ENCODE measurements at places on chromosomes 11 and 22.

- no peak for DNase-seq
Measured at GRCh38 chr22:48071828-48072227, 1309.4 kb downstream of the TBC1D22A start.

DNA sequence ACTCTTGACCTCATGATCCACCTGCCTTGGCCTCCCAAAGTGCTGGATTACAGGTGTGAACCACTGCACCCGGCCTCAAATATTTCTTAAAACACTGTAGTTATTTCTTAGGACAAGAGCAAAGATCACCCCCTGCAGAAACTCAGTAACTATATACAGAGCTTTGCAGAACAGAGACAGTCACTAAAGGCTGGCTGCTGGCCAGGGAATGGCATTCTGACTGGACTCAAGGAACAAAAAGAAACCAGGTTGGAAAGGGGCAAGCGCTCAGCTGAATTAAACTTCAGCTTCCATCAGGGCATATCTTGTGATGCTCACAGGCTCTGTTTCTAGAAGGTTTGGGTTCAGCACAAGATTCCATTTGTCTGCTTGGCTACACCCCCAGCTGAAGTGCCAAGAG lies 95.8 kb downstream of the ADAMTS15 start:
- DNase-seq, result no peak

GRCh38 chr11:82899957-82900276 lies 313 bp downstream of the PRCP start:
- peak; percentile 12 for DNase-seq

- no peak for DNase-seq
Measured at GRCh38 chr11:31995032-31995431, 95.8 kb upstream of the RCN1 start.

GRCh38 chr11:33296695-33297094 lies 39.5 kb downstream of the HIPK3 start:
- DNase-seq, result no peak

GRCh38 chr11:40797981-40798380 lies 661.5 kb downstream of the LRRC4C start:
- DNase-seq, result no peak

GRCh38 chr11:117315285-117316196 lies 515 bp downstream of the BACE1 start:
- no peak for DNase-seq

- no peak for DNase-seq
Measured at GRCh38 chr11:94588366-94588942, 21.3 kb downstream of the PIWIL4 start.

DNA sequence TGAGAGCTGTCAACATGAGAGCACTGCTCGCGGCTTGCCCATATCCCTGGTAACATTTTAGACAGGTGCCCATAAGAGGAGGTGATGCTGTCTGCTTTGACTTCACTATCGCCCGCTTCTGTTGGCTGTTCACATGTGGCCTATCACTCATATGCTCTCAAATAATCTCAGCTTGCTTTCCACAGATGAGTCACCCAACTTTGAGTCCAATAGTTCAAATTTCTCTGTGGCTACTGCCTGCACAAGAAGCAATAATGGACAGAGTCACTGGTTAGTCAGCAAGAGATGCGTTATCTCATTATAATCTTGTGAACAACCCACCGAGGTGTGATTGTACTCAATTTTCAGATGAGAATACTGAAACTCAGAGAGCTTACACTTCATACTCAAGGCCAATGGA lies 1714.1 kb downstream of the LRRC4C start:
- DNase-seq, result no peak

DNA sequence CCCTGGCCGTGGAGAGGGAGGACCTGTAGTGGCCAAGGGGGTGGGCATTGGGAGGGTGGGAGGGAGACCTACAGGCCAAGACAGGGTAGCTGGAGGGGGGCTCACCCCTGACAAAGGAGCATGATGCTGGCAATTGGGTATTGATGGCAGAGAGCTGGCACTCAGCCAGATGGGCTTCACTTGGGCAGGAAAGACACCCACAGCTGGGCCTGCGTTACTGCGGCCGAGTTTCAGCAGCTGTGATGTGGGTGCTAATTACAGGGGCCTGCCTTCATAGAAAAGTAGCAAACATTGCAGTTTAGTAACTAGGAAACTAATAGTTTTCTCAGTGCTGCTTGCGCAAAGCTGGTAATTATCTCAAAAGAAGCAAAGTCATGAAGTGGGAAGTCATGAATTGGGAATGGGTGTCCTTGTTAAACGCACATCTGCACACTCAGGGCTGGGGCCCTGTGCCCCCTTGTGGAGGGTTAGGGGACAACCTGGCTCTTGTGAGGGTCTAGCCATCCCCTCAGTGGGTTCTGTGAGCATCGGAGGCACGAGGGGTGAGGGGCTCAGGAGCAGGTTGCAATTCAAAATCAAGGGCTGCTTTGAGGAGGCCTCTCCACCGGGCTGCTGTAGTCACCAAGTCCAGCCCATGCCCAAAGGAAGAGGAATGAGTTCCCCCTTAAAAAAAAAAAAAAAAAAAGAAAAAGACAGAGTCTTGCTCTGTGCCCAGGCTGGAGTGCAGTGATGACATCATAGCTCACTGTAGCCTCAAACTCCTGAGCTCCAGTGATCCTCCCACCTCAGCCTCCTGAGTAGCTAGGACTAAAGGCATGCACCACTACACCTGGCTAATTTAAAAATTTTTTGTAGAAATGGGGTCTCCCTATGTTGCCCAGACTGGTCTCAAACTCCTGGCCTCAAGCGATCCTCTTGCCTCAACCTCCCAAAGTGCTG lies 24.4 kb upstream of the TXNRD2 start:
- DNase-seq, result peak; percentile 58

GRCh38 chr11:112651386-112651785 lies 309.8 kb upstream of the NCAM1 start:
- no peak for DNase-seq

- DNase-seq, result no peak
Measured at GRCh38 chr11:20600020-20600346, 575 bp downstream of the SLC6A5 start.

DNA sequence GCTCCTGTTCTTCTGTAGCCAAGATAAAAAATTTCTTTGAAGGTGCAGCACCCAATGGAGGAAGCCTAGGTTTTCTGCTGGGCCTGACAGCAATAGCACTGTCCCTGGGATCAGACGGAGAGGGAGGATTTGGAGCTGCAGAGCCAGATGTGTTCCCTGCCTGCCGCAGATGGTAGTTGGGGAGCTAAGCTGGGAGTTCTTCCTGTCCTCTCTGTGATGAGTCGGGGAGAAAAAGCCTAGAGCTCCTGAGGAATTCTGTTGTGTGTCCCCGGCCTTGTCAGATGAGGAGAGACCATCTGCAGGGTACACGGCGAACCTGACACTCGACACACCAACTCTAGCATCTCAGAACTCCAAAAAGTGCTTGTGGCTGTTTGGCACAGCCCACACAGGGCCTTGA lies 103.8 kb upstream of the CRYBB3 start:
- DNase-seq, result no peak

DNA sequence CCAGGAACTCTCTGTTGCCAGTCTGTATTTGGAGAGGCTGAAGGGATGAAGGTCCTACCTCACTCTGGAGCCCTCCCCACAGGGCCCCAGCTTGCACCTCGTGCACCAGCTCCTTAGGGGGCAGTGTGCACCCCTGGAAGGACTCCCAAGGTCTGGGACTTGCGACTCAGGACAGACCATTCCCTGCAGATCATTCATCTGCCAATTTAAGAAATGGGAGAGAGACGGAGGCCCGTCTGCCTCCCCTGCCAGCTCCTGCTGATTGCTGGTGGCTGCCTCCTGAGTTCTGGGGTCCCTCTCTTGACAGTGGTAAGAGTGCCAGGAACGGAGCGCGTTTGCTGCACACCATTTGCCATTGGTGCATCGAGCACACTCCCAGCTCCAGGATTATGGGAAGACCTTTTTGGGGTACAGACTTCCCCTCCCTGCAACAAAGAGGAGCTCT lies 27.4 kb upstream of the MALAT1 start:
- peak; percentile 78 for DNase-seq

DNA sequence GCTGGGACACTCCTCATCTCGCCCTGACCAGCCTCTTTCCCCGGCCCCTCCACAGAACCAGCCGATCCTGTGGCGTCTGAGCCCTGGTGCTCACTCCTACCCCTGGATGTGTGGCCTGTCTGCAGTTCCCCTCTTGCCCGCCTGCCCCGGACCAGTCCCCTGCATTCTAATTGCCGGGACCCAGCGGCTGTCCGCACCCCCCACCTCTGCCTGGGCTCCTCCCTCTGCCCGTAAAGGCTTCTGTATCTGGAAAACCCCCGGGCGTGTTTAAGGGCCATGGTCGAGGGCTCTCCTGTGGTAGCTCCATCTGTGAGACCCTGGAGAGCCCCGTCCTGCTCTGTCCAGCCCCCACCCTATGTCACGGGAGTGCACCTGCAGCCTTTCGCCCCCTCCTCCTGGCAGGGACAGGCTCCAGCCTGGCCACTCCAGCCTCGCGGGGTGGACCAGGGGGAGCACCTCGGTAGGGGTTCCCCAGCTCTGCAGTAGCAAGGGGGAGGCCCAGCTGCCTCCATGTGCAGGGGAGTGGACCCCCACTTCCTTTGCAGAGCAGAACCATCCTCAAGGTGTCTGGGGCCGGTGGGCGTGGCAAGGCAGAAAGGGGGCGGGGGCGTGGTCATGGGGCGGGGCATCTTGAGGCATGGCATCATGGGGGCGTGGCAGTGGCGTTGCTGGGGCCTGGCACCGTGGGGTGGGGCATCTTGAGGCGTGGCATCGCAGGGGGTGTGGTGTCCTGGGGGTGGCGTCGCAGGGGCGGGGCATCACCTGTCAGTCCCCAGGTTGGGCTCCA lies 430.4 kb downstream of the TBC1D22A start:
- DNase-seq, result no peak

DNA sequence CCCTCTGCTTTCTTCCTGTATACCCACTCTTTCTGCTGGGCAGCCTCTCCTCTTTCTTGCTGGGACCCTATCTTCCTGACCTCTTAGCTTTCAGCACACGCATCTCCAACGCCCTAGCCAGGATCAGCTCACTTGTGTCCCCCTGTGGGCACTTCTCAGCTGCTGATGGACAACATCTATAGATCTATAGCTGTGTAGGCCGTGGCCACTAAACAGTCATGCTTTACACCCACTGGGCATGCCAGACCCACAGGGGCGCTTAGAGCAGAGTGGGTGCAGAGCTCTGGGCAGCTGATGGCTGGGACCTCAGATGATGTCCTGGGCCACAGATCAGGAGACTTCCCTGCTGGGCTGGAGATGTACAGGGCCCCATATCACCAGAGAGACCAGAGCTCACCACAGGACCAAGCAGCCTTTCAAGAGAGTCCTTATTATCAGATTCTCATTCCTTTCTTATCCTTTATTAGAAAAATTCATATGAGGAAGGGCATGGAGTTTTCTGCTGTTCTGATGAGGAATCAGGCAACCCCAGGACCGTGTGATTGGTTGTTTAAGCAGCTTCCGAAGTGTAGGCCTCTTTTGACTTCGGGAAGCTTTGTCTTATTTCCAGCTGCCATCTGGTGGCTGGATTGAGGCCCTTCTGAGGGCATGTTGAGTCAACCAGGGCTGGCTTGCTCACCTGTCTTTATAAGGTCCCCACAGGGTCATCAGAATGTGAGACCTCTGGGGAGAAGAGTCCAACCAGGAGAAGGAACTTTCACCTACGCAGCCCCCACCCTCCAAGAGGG lies 60.5 kb downstream of the OSBP2 start:
- DNase-seq, result peak; percentile 67

DNA sequence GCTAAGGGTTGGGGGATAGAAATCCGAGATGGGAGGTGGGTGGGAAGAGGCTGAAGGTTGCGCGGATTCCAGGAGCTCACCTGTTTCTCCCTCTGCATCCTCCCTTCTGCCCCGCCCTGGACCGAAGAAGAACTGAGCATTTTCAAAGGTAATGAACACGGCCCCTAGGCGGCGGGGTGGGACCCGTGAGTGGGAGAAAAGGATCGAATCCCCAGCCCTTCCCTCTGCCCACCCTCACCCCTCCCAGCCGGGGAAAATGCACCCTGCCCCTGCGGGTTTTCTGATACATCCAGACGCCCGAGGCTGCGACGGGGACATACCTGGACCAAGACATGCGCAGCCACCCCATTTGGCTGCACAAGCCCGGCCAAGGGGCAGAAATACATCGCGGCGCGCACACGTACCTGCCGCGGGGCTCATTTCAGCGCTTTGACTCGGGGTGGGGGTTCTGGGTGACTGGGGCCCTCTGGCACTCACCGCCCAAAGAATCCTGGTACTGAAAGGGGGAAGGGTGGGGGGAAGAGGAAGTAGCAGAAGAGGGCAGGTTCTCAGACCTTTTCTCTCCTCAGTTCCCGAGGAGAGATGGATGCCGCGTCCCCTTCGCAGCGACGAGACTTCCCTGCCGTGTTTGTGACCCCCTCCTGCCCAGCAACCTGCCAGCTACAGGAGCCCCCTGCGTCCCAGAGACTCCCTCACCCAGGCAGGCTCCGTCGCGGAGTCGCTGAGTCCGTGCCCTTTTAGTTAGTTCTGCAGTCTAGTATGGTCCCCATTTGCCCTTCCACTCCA lies 6.0 kb downstream of the VSIG2 start:
- DNase-seq, result no peak

DNA sequence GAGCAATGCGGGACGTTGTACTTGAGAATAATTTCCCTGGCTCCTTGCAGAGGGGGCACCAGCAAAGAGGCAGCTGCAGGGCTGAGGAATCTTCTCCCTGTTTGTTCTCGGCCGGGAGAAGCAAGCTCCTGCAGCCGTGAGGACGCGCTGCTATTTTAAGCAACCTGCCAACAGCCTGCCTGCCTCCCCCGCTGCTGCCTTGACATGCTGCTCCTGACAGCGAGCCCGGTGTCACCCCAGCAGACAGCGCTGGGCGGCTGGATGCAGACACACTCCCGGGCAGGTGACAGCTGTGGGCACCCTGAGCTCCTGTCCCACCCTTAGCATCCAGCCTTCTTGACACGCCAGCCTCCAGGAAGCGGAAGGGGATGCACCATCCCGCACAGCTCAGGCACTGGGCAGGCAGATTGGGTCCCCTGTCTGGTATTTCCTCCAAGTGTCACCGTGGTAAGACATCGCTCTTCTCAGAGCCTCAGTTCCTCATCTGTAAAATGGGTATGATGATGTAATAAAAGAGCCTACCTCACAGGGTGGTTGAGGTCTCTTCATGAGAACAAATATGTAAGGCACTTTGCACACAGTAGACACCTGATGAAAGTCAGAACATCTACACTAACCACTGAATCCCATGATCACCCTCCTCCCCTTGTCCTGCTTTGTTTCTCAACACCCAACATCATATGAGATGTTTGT lies 530.6 kb downstream of the MN1 start:
- no peak for DNase-seq

GRCh38 chr11:61514050-61514917 lies 5.7 kb downstream of the LRRC10B start:
- DNase-seq, result no peak

DNA sequence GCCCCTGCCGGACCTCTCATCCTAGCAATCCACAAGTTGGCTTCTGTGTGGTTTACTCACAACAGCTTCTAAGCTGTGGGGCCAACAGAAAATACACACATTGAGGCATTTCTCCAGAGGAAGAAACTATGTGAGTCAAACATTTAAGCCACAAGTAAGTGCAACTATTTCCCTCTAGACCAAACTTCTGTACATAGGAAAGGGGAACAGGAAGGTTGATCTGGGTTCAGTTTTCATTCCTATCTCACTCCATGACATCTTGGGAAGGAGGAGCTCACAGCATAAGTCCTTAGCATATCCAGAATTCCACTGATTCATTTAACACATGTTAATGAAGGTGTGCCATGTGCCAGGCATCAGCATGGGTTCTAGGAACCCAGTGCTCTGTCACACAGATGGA lies 72.8 kb upstream of the PICALM start:
- no peak for DNase-seq

All from SK-N-DZ (cell line).